ENCODE measurements at places on chromosomes 2 and 18. TPM values are rescaled to one million over a fixed set of nuclear protein-coding genes. Genes with fewer than 3 reads are reported as not detected.

GRCh38 chr18:55163550-55163949, 204.3 kb upstream of the CCDC68 start:
- DNase-seq = no peak

GRCh38 chr2:148493822-148494563, 150.6 kb upstream of the EPC2 start:
- no peak for DNase-seq

DNA sequence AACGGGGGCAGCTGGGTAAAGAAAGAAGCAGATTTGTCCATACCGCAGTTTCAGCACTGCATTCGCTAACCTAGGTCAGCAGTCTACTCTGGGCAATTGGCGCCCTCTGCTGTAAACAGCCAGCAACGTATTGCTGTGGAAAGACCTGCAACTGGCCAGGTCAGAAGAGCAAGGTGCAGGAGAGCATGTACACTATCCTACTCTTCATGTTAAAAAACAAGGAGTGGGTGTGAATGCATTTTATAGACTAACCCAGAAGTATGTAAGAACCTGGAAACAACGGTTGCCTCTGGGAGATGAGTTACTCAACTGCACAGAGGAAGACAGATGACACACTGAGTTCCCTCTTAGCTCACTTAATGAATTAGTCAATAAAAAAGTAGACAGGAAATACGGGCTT, 6.2 kb downstream of the MRPS5 start:
- DNase-seq = peak; percentile 75

DNA sequence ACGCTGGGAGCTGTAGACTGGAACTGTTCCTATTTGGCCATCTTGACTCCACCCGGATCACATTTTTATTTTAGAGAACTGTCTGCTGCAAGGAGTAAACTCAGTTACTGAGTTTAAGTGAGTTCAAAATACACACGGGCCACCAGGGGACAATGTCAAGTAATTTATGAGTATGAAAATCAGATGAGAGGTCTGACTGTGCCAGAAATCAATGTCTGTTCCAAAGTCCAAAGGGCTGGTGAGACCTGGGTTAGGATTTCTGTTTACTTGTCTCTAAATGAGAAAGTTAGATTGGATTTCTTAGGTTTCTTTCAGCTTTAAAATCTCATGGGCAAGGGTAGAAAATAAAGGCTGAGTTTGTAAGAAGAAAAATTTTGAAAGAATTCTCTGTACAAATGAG, 465.8 kb upstream of the MEIS1 start:
- DNase-seq = no peak

GRCh38 chr2:79831961-79832360, 319.1 kb downstream of the CTNNA2 start:
- DNase-seq = no peak

- DNase-seq = no peak
These were observed 640.7 kb upstream of the CRIM1 start for GRCh38 chr2:35714883-35715282.

DNA sequence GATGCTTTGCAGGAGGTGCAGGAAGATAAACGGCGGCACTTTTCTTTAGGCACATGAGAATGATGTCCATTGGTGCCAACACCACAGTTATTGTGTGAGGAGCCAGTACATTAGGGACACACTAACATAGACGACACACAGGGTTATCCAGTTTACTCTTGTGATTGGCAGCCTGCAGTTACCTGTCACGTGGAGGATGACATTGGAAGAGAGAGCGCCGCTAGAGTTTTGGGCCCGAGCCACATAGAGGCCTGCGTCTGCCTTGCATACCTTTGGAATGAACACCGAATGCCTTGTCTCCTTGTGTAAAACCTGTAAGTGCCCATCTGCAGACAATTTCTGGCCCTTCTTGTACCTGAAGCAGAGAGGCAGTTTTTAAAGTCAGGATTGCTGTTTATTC, 26.9 kb upstream of the TTN start:
- DNase-seq = no peak

GRCh38 chr2:158776231-158776630, 18.9 kb upstream of the DAPL1 start:
- DNase-seq = no peak

DNA sequence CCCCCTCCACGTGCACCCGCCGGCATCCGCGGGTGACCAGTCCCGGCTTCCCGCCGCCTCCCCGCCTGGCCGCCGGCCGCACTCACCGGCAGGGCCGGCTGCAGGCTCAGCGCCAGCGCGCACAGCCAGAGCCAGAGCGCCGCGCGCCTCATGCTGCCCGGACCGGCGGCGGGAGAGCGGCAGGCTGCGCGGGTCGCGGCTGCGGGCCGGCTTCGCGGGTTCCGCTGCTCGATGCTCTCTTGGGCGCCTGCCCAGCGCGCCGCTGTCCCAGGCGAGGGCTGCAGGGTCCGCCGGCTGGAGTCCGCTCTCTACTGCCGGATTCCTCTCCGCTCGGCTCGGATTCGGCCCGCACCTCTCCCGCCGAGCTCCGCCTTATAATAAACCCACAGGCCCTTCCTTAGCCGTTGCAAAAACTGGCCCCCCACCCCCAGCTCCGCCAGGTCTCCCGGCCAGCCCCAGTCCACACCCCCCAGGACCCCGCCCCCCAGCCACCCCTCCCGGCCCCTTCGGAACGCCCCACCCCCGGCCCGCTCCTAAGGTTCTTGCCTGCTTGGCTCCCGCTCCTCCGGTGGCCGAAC, at the start of gene SDC1:
TSS of gene SDC1 (minus strand) at position 415 of the 578 bp plus-strand sequence. CDS start at position 152, 263 bp downstream.
- peak; percentile 68 for DNase-seq

- no peak for DNase-seq
These were observed 22.2 kb downstream of the NFE2L2 start for GRCh38 chr2:177242121-177242987.

DNA sequence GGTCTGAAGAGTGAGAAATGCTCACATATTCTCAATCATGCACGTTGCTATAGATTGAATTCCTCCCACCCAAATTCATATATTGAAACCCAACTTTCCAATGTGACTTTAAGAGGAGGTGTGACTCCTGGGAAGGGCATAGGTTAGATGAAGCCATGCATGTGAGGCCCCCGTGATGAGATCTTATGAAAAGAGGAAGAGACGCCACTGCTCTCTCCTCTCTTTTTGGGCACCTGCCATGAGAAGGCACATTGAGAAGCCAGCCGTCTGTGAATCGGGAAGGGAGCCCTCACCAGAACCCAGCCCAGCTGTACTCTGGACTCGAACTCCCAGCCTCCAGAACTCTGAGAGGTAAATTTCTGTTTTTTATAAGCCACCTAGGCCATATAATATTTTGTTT, 842.6 kb upstream of the SALL3 start:
- no peak for DNase-seq

DNA sequence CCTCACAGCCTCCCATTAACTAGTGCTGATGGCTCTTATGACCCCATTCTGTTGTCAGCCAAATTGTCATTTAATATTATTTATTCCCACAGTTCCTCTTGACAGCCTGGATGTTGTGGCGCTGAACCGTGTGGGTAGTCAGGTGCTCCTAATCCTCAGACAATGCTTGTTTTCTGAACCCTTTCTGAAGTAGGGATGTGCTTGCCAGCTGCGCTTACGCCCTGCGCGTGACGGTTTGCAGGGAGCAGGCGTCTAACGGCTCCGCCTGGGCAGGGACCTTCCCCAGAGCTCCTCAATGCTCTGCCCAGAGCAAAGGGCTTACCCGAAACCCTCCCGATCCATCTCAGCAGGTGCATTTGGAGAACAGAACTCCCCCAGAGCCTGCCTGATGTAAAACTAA, 358.2 kb upstream of the MYT1L start:
- DNase-seq = no peak

DNA sequence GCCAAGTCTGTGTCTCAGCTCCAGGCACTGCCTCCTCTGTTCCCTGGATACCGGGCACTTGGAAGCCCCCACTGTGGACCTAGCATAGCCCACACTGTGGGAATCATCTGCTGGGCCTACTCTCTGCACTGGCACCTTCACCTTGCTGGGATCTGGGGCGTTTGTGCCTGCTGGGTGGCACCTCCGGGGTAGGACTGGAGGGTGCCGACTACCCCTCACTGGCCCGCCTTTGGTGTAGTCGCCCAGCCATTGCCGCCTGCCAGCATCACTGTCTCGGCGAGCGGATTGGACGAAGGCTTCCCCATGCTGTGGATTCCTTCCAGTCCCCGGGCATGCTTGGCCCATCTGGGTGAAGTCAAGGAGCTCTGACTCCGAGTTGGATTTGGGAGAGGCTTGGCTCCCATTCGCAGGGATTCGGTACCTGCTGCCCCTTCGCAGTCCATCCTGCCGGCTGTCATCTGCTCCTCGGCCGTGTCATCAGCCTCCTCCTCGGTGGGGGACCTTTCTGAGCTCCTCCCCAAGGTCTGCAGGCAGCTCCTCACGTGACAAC, 180.6 kb upstream of the HDAC4 start:
- peak; percentile 39 for DNase-seq

The RPIA gene
- 16.5 TPM for total RNA-seq

The LCT gene
- total RNA-seq = not detected

The NAT8 gene
- total RNA-seq = not detected

The TPGS2 gene
- 65.2 TPM for total RNA-seq

The OSR1 gene
- 15.5 TPM for total RNA-seq

The IFIH1 gene
- total RNA-seq = 44.1 TPM

The CDCA7 gene
- 0.89 TPM for total RNA-seq

The GDF7 gene
- total RNA-seq = 0.62 TPM

The UGT1A6 gene
- 2.3 TPM for total RNA-seq

The LPIN1 gene
- total RNA-seq = 52.7 TPM

The FHOD3 gene
- total RNA-seq = 2.5 TPM

Measured in lower lobe of right lung (tissue), 2 donors.